ENCODE measurements at places on chromosomes 11 and 22. TPM values are rescaled to one million over a fixed set of nuclear protein-coding genes. Genes with fewer than 3 reads are reported as not detected.

The CFAP300 gene
- total RNA-seq = not detected

The LRRC74B gene
- not detected for total RNA-seq

The CATSPERZ gene
- 0.47 TPM for total RNA-seq

The SCN4B gene
- 0.08 TPM for total RNA-seq

The MB gene
- 5.7 TPM for total RNA-seq

The FGF19 gene
- not detected for total RNA-seq

The SMIM35 gene
- total RNA-seq = 0.16 TPM

The SORL1 gene
- 19.2 TPM for total RNA-seq

The OR5F1 gene
- total RNA-seq = not detected

The TBX1 gene
- 0.56 TPM for total RNA-seq

- no peaks in the 10 kb centered on the region for H3K27me3 ChIP-seq
- no peak overlapping the region for H3K27ac ChIP-seq
- no peak overlapping the region for H3K4me3 ChIP-seq
- H3K4me1 ChIP-seq = no peaks in the 10 kb centered on the region
Observed at GRCh38 chr11:4559527-4560440, 14.8 kb downstream of the OR52M1 start.

- H3K4me1 ChIP-seq = peaks cover 43% of the 10 kb centered on the region
- peak overlapping the region; percentile 40 for H3K4me3 ChIP-seq
- H3K27me3 ChIP-seq = peaks cover 6% of the 10 kb centered on the region
Observed at GRCh38 chr22:39174498-39175352, 22.2 kb upstream of the CBX7 start.

- no peaks in the 10 kb centered on the region for H3K4me1 ChIP-seq
- no peak overlapping the region for H3K27ac ChIP-seq
- H3K4me3 ChIP-seq = no peak overlapping the region
- H3K27me3 ChIP-seq = peaks cover 2% of the 10 kb centered on the region
Observed at GRCh38 chr11:76939219-76939631, 78.5 kb downstream of the ACER3 start.

DNA sequence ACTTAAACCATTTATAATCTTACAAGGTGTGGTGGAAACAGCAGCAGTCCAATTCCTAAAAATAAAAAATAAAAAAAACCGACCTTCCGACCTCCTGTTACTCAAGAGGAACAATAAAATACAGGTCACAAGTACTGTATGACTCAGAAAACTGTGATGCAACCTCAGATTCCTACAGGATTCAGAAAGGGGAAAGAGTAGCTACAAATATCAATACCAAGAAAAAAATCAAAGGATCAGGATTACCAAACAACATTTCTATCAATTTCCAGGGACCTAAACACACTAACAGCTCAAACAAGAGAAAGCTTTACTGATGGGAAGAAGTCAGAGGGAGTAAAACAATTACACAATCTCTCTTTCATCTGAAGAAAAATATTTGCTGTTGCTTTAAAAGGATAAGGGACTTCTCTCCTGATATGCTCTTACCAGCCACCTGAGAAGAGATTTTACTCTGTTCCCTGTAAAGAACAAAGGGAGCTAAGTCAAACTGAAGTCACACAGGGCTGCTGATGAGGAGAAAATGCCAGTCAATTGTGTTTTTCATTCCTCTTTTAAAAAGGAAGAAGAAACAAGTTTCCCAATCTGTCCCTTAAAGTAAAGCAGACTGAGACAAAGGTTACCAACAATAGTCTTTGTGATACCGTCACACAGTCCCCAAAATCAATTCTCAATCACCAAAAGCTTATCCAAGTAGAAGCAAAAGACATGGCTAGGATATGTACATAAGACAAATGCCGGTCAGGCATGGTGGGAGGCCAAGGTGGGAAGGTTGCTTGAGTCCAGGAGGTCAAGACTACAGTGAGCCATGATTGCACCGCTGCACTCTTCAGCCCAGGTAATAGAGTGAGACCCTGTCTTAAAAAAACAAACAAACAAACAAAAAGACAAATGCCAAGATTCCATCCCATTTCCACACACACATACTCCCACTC, 39.3 kb downstream of the AMBRA1 start:
- no peak for DNase-seq
- peaks cover 44% of the 10 kb centered on the region for H3K4me1 ChIP-seq
- H3K27me3 ChIP-seq = no peaks in the 10 kb centered on the region
- H3K4me3 ChIP-seq = peak overlapping the region; percentile 13

DNA sequence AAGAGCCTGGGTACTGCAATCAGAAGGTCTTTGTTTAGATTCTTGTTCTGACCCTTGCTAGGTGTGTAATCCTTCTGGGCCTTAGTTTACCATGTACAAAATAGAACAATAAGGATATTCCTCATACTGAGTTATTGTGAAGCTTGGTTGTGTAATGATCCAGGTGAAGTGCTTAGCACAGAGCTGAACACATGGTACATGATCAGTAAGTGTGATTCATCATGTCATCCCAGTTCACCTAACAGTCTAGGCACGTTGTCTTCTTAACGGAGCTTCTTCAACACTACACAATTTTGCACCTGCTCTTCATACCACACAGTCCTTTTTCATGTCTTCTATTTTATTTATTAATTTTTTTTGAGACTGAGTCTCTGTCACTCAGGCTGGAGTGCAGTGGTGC, 234.3 kb upstream of the TENM4 start:
- no peak overlapping the region for H3K27ac ChIP-seq
- no peaks in the 10 kb centered on the region for H3K36me3 ChIP-seq
- H3K4me1 ChIP-seq = no peaks in the 10 kb centered on the region
- DNase-seq = no peak
- H3K27me3 ChIP-seq = no peaks in the 10 kb centered on the region
- H3K4me3 ChIP-seq = no peak overlapping the region

- H3K4me1 ChIP-seq = peaks cover 75% of the 10 kb centered on the region
- DNase-seq = no peak
- peaks cover 7% of the 10 kb centered on the region for H3K27me3 ChIP-seq
- peak overlapping the region; percentile 91 for H3K4me3 ChIP-seq
- peaks cover 35% of the 10 kb centered on the region for H3K36me3 ChIP-seq
Observed at GRCh38 chr22:26431261-26431995, 2.4 kb downstream of the ASPHD2 start.

DNA sequence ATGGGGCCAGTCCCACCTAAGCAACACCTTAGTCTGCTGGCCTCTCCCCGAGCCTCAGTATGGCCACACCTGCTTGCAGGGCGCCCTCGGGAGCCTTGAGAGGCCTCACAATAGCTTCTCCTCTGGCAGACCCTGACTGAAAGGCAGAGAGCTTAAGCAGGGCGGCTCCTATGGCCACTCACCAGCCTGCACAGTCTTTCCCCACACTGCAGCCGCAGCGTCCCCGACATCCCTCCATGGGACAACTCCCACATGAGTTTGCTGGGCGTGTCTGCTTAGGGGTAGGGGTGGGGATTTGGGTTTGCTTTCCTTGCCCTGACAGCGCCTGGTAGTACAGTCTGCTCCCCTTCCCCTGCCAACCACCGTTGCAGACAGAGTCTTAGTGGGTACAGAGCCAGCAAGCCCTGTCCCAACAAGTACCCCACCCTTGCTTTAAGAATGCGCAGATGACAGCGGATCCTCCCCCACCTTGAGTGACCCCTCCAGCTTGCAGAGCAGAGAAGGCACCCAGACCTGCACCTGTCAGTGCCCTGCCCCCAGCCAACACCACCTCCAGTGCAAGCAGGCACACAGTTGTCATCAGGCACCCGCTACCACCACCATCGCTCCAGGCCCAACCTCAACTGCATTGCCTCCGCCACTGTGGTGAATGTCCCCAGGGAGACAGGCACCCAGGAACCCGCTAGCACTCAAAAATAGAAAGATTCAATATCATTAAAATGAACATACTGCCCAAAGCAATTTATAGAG, 413.8 kb upstream of the ARHGAP42 start:
- H3K4me3 ChIP-seq = no peak overlapping the region
- no peak for DNase-seq
- no peaks in the 10 kb centered on the region for H3K27me3 ChIP-seq

DNA sequence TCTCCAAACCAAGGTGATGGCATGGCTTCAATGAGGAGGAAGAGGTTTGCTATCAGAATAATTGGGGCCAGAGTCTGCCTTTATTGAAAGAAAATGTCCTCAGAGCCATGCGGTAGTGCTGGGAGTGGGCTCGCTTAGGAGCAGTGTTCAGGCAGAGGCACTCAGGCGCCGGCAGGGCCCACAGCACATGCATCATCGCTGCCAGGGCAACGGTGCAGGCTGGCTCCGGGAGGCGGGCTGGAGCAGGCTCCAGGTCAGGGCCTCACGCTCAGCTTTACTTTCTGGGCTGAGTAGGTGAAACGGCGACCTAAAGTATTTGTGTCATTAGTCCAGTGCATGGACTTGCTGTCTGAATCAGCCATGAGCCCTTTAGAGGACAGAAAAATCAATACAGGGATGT, 169.9 kb upstream of the CCDC90B start:
- H3K4me3 ChIP-seq = no peak overlapping the region
- peaks cover 2% of the 10 kb centered on the region for H3K27me3 ChIP-seq
- H3K4me1 ChIP-seq = no peaks in the 10 kb centered on the region

- no peak overlapping the region for H3K4me3 ChIP-seq
- DNase-seq = no peak
- H3K27ac ChIP-seq = no peak overlapping the region
- peaks cover 3% of the 10 kb centered on the region for H3K36me3 ChIP-seq
- H3K27me3 ChIP-seq = no peaks in the 10 kb centered on the region
Observed at GRCh38 chr22:47083379-47083986, 321.0 kb downstream of the TBC1D22A start.

- no peaks in the 10 kb centered on the region for H3K27me3 ChIP-seq
- H3K4me1 ChIP-seq = peaks cover 83% of the 10 kb centered on the region
- peak overlapping the region; percentile 96 for H3K27ac ChIP-seq
- H3K4me3 ChIP-seq = peak overlapping the region; percentile 79
Observed at GRCh38 chr22:37220543-37220981, 8.3 kb upstream of the SSTR3 start.

DNA sequence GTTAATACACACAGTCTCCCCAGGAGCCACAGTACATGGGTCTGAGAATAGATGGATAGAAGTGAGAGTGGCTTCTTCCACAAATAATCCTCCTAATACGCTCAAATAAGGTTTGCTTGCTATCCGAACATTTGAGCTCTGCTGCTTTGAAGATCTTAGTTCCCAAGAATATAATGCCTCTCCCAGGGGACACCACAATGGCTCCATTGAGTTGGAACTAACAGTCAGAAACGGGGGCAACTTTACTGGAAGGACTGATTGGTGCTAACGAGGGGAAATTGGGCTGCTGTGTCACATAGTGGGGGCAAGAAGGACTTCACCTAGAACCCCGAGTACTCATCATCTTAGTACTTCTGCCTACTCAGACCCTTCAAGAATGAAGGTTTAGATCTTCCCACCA, 66.2 kb downstream of the IGLL5 start:
- H3K27me3 ChIP-seq = peaks cover 43% of the 10 kb centered on the region
- peaks cover 5% of the 10 kb centered on the region for H3K4me1 ChIP-seq
- H3K36me3 ChIP-seq = no peaks in the 10 kb centered on the region
- H3K4me3 ChIP-seq = no peak overlapping the region
- no peak overlapping the region for H3K27ac ChIP-seq
- no peak for DNase-seq

GRCh38 chr11:41879214-41879613, 419.8 kb upstream of the LRRC4C start:
- no peak overlapping the region for H3K4me3 ChIP-seq
- H3K27me3 ChIP-seq = no peaks in the 10 kb centered on the region
- DNase-seq = no peak
- H3K36me3 ChIP-seq = no peaks in the 10 kb centered on the region
- H3K4me1 ChIP-seq = no peaks in the 10 kb centered on the region

DNA sequence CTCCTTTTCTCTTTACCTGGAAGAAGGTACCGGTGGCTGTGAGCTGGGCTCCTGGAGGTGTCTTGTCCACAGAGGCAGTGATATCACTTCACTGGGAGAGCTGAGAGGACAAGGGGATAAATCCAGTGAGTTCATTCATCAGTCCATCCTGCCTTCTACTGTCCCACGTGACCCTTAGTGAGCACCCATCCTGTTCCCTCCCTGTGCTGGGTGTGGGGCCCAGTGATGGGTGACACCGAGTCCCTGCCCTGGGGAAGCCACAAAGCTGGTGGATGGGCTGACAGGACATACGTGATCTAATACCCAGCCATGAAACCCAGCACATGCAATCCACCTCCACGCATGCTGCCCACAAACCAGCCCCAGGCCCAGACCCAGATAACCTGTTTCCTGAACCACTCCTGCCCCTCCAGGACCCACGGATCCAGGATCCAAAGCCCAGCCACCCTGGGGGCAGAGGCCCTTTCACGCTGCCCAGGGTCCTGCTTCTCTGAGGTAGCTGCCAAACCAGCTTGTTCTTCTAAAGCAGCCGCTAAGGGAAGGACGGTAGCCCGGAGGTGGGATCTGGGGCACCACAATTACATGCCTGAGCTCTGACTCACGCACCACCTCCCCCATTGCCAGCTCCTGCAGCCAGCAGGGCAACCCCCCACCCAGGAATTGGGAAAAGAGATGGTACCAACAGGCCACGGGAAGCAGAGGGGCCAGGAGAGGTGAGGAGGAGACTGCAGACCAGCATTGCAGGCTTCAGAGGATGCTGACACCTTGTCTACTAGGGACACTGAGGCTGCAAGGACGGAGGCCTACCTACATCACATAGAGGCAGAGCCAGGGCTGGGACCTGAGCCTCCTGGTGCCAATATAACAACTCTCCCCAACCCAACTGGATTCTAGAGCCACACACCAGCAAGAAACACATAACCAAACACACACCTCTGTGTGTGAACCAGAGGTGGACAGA, 35.2 kb downstream of the GDPD5 start:
- H3K36me3 ChIP-seq = peaks cover 4% of the 10 kb centered on the region
- H3K4me3 ChIP-seq = peak overlapping the region; percentile 33
- H3K27me3 ChIP-seq = no peaks in the 10 kb centered on the region
- DNase-seq = no peak
- peak overlapping the region; percentile 18 for H3K27ac ChIP-seq

- H3K36me3 ChIP-seq = no peaks in the 10 kb centered on the region
- H3K4me1 ChIP-seq = no peaks in the 10 kb centered on the region
- DNase-seq = no peak
- no peaks in the 10 kb centered on the region for H3K27me3 ChIP-seq
Observed at GRCh38 chr11:10072142-10072541, 221.9 kb downstream of the SBF2 start.

- H3K4me1 ChIP-seq = no peaks in the 10 kb centered on the region
- no peaks in the 10 kb centered on the region for H3K27me3 ChIP-seq
- H3K27ac ChIP-seq = no peak overlapping the region
- H3K36me3 ChIP-seq = no peaks in the 10 kb centered on the region
- H3K4me3 ChIP-seq = no peak overlapping the region
Observed at GRCh38 chr11:83542861-83543260, 256.7 kb upstream of the CCDC90B start.

Measured in activated T-helper 1 cell treated with anti-CD3 and anti-CD28 coated beads, Interleukin-12 subunit alpha, Interleukin-12 subunit beta, Interleukin-2, Interleukin-4 antibody, amounts not matched to agents 30 ng/mL and 10 ng/mL and 1 ng/mL, durations not matched to agents 14 hours and 24 hours and 36 hours (primary cell).